Upper lobe of right lung (tissue), 1 donor: ENCODE measurements at places on chromosomes 5 and 9. TPM values are rescaled to one million over a fixed set of nuclear protein-coding genes. Genes with fewer than 3 reads are reported as not detected.

Gene SH2D3C
- total RNA-seq, result 85.3 TPM

Gene CCDC152
- 0.78 TPM for total RNA-seq

Gene OLFML2A
- 39.5 TPM for total RNA-seq

Gene ERMP1
- 34.8 TPM for total RNA-seq

Gene MORN5
- total RNA-seq, result not detected

Gene GRIN1
- total RNA-seq, result 0.64 TPM

Gene ANKRD18B
- total RNA-seq, result 1.2 TPM

Gene KCNN2
- 2.1 TPM for total RNA-seq

Gene NTRK2
- 0.98 TPM for total RNA-seq

Gene FAM221B
- total RNA-seq, result not detected

Gene PHYHD1
- 46.5 TPM for total RNA-seq

Gene IL13
- total RNA-seq, result not detected

Gene DRD1
- 0.58 TPM for total RNA-seq

Gene ISL1
- total RNA-seq, result not detected

Gene IFNA13
- not detected for total RNA-seq

Gene ZDHHC12
- 28.2 TPM for total RNA-seq

Gene TPPP
- total RNA-seq, result 16.1 TPM

Gene HNRNPK
- total RNA-seq, result 353 TPM

Gene MSMP
- total RNA-seq, result not detected

Gene ZNF454
- 3.1 TPM for total RNA-seq

Gene GPSM1
- 27.3 TPM for total RNA-seq

Gene GFI1B
- 0.52 TPM for total RNA-seq

Gene SPOCK1
- 4.0 TPM for total RNA-seq

Gene PCDHA2
- total RNA-seq, result 0.35 TPM

Gene AK1
- 158 TPM for total RNA-seq

Gene SREK1IP1
- 22.1 TPM for total RNA-seq
